ENCODE measurements at places on chromosomes 5 and 9.

DNA sequence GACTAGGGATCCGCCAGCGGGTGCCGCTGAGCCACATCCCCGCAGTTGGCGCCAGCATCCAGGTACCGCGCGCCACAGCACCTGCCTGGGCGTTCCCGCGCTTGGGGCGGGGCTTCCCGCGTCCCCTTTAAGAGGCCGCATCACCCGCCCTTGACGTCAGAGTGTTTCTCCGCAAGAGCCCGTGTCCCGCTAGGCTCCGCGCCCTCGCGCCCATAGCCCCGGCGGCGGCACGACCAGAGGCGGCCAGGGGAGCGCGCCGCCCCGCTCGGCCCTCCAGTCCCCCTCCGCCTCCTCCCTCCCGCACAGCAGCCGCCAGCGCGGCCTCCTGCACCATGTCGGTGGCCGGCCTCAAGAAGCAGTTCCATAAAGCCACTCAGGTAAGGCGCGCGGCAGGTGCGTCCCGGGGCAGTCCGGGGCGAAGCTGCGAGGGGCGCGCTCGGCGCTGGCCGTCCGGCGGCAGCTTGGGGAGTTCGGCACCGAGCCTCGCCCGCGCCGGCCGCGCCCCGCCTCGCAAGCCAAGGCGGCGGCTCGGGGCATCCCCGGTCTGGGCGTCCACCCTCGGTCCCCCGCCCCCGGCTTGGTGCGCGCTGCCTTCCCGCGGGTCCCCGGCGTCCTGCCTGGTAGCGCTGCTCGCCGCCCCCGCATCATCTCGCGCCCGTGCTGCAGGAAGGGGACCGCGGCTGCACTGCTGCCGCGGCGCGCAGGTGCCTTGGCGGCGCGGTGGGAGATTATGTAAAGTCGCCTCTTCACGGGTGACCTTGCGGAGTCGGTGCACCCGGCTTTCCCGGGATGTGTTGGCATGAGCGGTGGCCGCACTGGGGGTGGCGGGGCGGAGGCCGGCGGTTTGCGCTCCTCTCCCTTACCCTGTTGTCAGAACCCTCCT is at the start of gene SH3GL2:
TSS of gene SH3GL2 (plus strand) at position 156 of the 883 bp plus-strand sequence.
- no peak for DNase-seq

DNA sequence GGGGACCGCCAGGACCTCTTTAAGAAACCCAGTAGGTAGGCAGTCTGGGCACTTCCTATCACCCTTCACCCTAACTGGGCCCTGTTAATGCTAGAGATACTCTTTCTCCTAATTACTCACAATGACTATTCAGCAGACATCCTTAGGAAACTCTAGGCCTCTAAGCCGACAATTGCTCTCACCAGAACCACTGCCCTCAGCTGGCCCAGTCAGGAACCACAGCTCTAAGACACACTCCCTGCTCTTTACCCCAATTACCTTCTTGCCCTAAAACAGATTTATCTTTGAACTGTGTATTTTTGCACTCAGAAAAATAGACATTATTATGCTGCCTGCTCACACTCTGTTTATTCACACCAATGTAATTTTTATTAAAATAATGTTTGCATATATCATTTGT is 432.6 kb upstream of the SLC30A5 start:
- DNase-seq, result no peak

GRCh38 chr5:34771076-34771475 is 67.9 kb upstream of the TTC23L start:
- DNase-seq, result no peak

DNA sequence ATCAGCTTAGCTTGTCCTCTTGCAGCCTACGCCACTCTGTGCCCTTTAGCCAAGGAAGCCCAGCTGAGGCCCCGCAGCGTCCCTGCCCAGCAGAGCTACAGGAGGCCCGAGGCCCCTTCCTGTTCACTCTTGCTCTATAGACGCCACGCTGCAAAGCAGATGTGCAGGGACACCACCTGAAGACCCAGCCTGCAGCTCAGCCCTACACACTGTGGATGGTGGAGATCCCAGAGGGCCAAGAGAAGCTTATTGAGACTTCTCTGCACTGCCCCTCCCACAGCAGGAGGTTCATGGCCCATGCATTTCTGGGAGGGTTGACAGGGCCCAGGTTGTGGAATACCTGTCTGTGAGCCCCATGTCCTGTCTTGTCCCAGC is 33.6 kb downstream of the IRF1 start:
- no peak for DNase-seq

- DNase-seq, result no peak
These were observed 21.6 kb downstream of the PAEP start for GRCh38 chr9:135582966-135583687.

All from stimulated activated CD8-positive, alpha-beta memory T cell treated with anti-CD3 and anti-CD28 coated beads, Interleukin-15, amount 100 ng/mL, for 4 hours (primary cell).